ENCODE measurements at places on chromosomes 5 and 9.

- no peak for DNase-seq
These were observed 11.6 kb downstream of the SKIC3 start for GRCh38 chr5:95543017-95543705.

- DNase-seq: no peak
These were observed 499.4 kb downstream of the ISL1 start for GRCh38 chr5:51882647-51883046.

DNA sequence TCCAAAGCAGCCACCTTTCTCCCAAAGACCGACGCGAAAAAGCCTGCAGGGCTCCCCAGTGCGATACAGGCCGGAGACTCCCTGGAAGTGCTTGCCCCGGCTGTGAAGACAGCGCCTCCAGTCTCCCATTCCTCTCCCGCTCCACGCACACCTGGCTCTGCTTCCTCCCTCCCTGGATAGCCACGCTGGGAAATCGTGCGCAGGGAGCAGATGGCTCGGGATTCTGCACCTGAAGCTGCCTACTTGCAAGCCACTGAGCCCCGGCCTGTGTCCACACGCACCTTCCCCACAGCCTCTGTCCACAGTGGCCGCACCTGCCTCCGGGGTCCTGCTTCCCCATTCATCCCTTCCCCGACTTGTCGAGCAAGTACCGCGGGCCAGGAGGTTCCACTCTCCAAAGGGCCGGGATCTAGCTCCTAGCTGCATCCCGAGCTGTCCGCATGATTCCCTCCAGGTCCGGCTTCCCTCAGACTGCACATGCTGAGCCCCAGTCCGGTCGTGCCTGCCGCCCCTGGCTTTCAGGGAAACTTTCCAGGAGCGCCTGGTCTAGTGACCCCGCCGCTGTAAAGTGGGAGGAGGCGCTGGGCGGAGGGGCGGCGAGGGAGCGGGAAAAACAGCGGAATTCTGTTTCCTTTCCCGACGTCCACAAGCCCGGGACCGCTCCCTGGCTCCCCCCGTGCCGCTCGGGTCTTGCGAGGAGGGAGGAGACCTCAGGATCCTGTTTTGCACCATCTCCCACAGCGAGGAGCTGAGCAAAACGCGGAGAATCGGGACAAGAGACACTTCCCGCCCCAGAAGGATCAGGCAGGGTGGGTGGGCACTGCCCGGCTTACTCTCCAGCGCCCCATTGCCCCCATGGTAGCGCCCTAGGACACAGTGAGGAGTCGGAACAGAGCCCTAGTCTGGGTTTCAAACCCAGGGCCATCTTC, 2.0 kb downstream of the SEMA6A start:
- DNase-seq: no peak

GRCh38 chr5:150630461-150631325, 9.8 kb upstream of the SYNPO start:
- DNase-seq: no peak

- DNase-seq: no peak
These were observed 22.5 kb upstream of the GLIPR2 start for GRCh38 chr9:36113999-36114398.

DNA sequence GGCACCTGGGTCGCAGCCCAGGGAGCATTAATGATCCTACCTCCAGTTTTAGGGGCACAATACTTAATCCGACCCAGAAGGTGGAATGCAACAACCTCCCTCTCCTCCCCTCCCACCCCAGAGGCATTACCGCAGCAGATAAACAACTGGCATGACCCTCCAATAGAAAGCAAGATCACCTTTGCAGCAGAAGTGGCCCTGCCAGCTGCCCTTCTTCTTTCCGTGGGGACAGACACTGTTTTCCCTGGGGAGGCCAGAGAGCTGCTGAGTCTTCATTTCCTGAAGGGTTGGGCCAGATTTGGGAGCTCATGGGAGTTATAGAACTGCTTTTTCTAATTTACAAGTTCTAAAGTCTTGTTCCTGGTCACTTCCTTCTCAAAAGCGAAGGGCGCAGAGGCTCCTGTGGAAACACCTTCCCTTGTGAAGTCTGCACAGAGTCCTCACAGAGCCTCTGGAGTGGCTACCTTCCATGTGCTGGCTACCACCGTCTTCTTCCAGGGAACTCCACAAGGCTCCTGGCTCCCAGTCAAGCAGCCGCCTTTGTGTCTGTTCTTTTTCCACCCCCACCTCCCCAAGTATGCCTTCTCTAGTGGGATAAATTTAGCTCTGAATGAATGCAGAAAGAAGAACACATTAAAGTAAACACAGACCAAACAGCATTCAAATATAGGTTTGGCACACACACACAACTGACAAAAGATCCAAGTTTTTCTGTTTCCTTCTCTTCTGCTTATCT, 8.0 kb upstream of the PALM2AKAP2 start:
- DNase-seq: no peak

DNA sequence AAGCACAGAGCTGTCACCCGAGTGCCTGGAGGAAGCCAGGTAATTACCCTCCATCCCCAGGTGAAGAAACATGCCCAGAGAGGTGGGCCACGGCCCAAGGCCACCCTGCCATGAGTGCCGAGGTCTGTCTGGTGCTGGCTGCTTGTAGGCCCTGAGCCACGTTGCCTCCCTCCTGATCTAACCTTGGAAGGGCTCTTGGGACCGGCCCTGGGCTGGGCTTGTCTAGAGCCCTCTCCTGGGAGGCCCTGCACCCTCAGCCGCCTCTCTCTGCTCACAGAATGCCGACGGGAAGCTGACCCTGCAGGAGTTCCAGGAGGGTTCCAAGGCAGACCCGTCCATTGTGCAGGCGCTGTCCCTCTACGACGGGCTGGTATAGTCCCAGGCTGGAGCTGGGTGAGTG, 39.4 kb upstream of the HMCN2 start:
- no peak for DNase-seq

DNA sequence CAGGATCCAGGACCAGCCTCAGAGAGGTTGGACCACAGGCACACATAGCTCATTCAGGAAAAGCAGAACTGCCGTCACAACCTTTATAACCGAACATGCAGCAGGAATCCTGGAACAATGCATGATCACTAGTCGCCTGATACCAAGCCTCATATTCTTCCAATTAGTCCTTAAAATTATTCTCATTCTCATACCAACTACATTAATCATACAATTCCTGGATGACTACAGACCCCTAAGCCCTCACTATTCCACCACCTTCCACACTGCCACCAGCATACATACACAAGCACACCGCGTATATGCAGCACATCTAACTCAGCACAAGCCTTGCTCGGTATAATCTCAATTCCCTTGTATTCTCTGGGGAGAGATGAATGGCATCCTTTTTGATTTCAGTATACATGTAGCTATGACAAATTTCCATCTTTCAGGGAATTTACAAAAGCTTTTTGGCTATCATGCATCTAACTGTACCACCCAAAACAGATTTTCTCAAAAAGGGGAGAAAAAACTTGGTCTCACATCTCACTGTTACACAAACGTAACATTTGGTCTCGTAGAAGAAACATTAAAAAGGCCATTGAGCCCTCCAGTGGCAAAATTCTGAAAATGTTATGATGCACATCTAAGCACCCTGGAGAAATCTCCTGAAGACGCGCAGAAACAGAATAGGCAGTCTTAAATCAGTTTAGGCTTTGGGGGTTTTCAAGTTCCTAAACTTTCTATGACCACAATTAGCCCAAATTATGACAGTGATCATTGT, 46.2 kb downstream of the MCTP1 start:
- no peak for DNase-seq

DNA sequence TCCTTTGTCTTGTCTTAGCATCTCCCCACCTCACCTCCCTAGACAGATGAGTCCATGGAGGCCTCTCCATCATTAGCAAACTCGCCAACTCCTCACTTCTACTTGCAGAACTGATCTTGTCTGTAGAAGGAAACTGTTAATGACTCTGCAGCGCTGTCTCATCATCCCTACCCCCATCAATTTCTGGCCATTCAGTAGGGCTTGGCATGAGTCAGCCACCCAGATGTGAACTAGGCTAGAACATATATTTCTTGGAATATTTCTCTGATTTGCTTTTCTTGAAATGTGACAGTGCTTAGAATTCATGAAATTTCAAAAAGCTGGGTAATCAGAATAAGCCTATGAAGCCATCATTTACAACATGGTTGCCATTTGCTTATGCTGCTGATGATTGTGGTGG, 1125.0 kb upstream of the DMAC1 start:
- no peak for DNase-seq

- DNase-seq: no peak
These were observed 100.1 kb downstream of the SPEF2 start for GRCh38 chr5:35717718-35718117.

GRCh38 chr5:34474573-34475021, 181.5 kb upstream of the RAI14 start:
- peak; percentile 23 for DNase-seq

- no peak for DNase-seq
These were observed 1009.8 kb downstream of the DNAH5 start for GRCh38 chr5:12934722-12935121.

GRCh38 chr9:137417161-137418021, 5.6 kb downstream of the EXD3 start:
- DNase-seq: no peak

DNA sequence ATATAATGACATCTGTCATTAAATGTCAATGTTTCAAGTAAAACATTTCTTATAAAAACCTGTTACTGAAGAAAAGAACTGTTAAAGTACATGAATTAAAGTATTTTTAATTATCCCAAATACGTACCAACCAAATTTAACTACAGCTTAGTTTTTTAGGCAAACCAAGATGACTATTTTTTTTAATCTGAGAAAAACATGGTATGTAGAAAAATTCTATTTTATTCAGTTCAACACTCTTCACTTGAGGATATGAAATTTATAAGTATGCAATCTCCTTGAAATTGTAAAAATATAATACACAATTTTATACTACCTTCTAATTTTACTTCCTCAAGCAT, 75.3 kb upstream of the IFNE start:
- no peak for DNase-seq

- no peak for DNase-seq
These were observed 614.5 kb downstream of the MAT2B start for GRCh38 chr5:164119806-164120447.

GRCh38 chr5:177496070-177496726, 1.2 kb downstream of the PDLIM7 start:
- DNase-seq: no peak

- no peak for DNase-seq
These were observed 12.6 kb upstream of the TCF7 start for GRCh38 chr5:134101686-134102439.

GRCh38 chr5:1669276-1670155, 130.1 kb downstream of the MRPL36 start:
- DNase-seq: no peak

DNA sequence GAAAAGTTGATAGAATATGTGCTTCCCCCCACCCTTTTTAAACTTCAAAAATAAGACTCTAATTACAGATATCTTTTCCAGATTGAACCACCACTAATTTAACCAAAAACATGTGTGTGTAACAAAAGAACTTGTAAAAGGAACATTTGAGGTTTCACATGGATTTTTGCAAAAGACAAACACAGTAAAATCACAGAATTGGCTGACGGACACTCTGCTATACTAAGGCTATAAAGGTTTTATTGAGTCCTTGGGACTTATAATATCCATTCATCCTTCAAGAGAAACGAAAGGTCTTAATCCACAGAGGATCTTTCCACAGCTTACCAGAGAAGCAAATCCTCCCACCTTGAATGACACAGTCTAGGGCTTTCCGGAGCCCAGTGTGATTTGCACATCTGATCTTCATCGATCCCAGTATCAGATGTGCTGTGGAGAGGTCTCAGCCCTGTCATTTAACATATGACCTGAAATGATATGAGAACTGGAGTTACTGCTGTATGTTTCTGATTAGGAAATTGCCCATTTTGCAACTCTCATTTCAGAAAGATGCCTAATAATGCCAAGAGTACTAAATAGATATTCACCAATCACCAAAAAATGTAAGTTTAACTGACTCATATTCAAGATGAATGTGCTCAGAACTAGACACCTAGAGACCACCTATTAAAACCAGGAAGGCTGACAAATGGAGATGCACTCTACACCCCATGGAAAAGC, 256.5 kb upstream of the FBXL7 start:
- no peak for DNase-seq

- no peak for DNase-seq
These were observed 141.2 kb upstream of the DAB2 start for GRCh38 chr5:39566029-39566428.

DNA sequence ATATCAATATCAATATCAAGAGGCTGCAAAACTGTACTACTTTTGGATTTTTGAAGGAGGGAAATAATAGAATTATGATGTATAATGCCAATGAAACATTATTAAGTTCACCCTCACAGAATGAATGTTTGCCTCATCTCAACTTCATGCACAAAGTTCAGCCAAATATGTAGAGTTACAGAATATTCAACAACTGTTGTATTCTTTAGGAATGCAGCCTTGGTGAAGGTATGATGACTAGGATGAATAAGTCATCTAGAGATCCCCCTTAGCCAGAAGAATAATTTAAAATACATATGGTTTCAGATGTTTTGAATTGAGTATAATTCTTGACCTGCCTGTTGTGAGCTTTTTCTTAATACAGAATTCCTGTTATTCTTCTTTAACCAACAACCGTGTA, 308.3 kb downstream of the COX7C start:
- no peak for DNase-seq

DNA sequence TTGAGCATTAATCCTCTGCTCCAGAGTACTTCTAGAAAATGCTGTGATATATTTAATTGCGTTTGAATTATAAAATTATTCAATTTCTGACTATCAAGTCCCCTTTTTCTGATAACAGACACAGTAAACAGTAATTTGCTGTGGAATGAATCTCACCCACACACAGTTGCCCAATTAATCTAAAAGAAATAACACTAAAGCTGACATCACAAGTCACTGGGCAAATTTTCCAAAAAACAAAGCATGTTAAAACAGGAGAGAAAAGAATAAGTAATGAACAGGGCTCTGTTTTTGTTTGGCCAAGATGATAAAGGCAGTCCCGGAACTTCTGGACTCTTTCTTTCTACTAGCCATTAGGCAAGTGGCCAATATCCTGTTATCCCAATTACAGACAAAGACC, 56.5 kb downstream of the SLC27A6 start:
- DNase-seq: no peak

DNA sequence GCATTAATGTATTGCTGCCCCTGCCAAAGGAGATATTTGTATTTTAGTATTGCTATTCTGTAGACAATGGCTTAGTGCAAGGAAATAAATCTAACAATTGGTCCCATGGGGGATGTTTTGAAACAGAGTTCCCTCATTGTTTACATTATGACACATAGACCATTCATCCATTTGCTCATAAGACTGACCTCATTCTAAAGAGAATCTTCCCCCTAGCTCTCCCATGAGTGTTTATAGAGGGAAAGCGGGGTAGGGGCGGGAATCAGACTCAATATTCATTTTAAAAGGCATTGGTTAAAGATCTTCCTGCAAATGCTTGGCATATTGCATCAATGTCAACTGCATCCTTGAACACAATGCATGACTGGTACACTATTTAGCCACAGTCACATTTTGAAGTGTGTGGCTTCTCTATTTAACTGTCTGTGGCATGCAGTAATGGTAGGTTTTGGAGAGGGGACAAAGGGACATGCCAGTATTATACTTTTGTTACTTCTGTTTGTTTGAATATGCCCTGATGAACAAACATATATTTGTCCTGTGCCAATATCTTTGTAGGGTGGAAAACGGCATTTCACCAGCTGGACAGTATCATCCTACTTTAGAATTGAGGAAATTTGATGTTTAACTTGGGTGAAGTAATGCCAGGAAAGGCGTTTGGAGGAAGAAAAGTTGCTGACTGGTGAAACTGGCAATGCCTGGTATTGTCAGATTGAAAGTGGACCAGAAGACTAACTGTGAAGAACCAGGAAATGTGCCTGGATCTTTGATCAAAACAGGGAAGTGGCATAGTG, 84.1 kb upstream of the MEGF10 start:
- DNase-seq: no peak
